ENCODE measurements at places on chromosomes 2 and 18.

GRCh38 chr2:241489733-241490680 lies 18.4 kb downstream of the STK25 start:
- DNase-seq: no peak

- no peak for DNase-seq
These were observed 10.4 kb upstream of the KDSR start for GRCh38 chr18:63377275-63377980.

DNA sequence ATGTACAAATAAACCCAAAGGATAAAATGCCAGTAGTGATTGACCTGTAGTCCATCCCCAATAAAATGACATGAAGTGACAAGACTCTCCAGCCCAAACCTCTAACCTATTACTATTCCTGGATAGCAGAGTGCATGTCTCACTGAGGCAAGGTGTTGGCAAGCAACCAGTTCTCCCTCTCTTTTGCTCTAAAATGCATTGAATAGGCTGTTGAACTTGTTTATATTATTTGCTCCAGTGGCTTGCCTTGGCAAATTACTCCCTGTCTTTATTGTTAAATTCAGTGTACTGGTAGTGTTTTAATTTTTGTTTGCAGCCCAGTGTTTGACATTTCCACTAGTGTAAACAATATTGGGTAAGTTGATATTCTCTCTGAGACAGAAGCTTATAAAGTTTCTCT lies 70.5 kb downstream of the CSRNP3 start:
- DNase-seq: no peak

DNA sequence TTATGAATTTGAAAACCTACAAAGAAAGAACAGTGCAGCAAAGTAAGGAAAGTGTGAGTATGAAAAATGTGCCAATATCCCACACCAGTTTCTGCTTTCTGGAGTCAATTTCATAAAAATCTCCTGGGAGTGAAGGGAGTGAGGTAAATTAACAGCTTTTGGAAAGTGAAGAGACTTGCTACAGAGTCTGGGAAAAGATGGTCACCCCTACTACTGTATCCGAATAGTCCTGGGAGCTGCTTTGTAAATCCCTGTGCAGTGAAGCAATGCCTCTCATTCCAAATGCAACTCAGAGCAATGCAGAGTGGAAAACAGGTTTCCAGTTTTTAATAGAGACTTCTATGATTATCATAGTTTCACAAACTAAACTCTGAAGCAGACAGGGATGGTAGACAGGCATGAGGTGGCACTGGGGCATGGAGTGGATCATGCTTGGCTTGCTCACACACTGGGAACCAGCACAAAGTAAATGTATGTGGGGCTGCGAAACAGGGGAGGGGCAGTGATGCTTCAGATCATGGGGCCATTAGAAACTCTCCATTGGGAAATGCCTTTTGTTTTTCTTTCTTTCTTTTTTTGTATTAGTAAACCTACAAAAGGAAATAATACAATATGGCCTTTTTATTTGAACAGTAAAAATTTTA lies 10.6 kb downstream of the COL5A2 start:
- no peak for DNase-seq

DNA sequence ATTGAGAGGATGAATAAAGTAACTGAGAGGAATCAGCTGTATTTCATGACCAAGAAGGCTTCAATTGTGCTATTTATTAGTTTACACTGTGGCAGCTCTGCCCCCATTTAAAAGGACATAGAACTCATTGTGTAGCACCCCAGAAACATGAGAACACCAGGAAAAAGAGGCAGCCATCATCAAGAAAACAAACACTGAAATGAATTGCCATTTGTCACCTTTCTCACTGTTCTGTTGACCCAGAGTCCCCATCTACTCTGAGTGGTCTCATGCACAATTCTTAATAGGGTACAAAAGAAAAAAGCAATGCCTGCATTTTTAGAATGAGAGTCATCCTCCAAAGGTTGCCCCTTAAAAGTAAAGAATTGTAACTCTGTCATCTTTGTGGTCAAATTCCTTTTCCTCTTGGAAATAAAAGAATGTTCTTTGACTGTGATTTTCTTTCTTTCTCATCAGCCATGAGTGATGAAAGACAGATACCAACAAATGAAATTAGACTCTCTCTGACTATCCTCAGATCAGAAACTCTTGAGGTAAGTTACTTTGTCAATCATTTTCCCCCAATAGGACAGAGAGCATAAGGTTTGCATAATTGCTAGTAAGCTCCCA lies 1941.9 kb upstream of the PIK3C3 start:
- DNase-seq: no peak

- no peak for DNase-seq
These were observed 67.1 kb downstream of the DYNC1I2 start for GRCh38 chr2:171754254-171754939.

DNA sequence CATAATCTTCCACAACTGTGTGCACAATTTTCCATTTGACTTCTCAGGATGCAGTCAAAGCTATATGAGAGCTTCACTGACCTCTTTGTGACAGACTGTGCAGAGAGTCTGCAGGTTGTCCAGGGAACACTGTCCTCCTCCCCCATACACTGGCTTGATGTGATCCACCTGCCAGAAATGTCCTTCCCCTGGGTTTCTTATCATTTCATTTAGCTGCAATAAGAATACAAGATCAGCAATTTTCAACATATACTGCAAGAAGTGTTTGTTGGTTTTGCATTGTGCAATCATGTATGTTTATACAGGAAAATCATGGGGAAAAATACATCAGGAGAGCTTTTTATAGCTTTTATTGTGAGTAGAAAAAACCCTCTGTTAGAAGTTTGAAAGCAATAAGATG lies 150.7 kb downstream of the RAB3GAP1 start:
- DNase-seq: peak; percentile 53

All from left kidney (tissue), 8 donors.